ENCODE measurements at places on chromosomes 5 and 9.
A peak's percentile ranks its signal among the peaks of the same experiment; 100 is the strongest.

DNA sequence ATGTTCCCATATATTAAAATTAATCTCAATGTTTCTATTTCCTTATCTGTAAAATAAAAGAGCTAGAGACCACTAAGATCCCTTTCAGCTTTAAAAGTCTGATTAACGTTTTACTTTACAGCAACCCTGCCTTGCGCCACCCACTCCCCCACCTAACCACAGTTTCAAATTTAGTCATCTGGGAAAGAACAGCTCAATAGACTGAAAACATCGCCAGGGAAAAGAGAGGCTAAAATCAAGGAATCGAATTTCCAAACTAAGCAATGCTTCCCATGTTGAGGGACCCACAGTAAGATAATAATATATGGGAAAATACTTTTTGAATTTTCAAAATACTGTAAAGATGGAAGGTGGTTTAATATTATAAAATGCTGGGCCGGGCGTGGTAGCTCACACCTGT lies 6.6 kb downstream of the SAXO1 start:
- no peak for DNase-seq

GRCh38 chr9:133496861-133497842 lies 18.3 kb upstream of the SLC2A6 start:
- DNase-seq: no peak

GRCh38 chr5:86008293-86008692 lies 609.4 kb upstream of the COX7C start:
- no peak for DNase-seq

GRCh38 chr9:76626141-76626540 lies 138.1 kb upstream of the PCA3 start:
- DNase-seq: no peak

GRCh38 chr9:122338994-122339393 lies 31.8 kb upstream of the PTGS1 start:
- no peak for DNase-seq

DNA sequence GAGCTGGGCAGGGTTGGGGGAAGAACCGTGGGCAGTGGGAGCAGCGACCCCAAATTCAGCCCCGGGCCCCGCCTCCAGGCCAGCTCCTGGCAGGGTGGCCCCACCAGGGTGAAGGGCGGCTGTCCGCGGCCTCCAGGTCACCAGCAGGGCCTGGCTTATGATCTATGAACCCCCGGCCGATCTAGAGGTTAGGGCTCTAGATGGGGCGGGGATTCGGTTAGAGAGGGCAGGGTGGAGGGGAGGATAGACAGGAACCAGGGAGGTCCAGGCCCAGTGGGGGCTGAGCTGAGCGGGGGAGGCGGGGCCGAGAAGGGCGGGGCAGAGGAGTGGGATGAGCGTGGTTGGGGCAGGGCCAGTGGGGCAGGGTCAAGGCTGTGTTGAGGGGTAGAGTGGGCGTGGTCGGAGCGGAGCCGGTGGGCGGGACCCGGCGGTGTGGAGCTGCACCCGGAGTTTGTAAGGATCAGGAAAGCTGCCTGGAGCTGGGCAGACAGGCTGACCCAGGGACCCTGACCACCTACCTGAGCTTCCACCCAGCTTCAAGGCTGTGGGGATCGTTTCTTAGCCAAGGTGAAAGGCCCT lies 29.3 kb upstream of the OBP2B start:
- no peak for DNase-seq

DNA sequence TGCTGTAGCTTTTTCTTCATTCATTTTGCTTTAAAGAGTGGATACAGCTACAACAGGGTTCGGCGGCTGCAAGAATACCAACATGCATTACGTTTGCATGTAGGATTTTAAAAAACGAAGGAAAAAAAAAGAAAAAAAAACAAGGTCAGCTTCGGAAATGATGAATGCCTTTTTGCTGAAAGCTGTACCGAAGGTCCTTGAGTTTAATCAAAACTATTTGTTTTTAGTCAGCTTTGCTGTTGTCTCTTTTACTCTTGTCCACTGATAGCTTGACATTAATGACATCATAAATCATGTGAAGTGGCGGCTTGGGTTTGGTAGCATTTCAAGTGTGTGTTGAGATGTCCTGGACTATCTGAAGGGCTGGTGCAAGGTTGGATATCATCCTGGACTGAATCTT lies 779.1 kb downstream of the NR2F1-AS1 start:
- DNase-seq: peak; percentile 91

DNA sequence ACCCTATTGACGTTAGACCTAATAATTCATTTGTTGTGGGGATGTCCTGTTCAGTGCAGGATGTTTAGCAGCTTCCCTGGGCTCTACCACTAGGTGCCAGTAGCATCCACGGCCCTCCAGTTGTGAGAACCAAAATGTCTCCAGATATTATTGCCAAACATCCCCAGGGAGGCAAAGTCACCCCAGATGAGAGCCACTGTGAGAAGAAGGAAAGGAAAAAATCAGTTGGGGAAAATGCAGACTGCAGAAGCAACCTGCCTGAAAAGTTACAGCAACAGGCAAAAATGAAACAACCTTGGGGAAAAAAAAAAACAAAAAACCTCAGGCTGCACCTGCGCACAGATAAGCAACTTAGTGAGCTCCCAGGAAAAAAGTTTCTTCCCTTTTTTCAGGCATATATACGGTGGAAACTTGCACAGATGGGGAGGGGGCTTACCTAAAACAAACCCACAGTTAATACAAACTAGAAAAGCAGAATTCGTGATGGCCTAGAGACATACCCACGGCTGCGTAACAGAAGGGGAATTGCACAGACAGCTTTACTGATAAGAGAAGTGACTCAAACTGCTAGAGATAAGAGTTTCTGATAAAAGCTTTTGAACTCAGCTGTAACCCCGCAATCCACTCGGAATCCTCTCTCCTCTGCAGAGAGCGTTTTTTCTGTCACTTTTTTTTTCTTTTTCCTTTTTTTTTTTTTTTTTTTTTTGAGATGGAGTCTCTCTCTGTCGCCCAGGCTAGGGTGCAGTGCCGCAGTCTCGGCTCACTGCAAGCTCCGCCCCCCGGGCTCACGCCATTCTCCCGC lies 29.8 kb upstream of the FBP1 start:
- peak; percentile 33 for DNase-seq

DNA sequence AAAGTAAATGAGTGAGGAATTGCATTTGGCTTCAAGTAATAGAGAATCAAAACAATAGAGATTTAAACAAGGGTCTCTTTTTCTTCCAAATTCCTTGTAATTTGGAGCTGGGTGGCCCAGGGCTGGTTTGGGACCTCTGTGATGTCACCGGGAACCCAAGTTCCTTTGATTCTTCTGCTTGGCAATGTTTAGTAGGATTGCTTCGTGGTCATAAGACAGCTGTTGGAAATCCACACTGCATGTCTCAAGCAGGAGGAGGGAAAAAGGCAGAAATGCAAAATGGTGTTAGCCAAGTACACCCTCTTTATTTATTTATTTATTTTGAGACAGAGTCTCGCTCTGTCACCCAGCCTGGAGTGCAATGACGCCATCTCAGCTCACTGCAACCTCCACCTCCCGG lies 72.6 kb upstream of the IL12B start:
- no peak for DNase-seq

DNA sequence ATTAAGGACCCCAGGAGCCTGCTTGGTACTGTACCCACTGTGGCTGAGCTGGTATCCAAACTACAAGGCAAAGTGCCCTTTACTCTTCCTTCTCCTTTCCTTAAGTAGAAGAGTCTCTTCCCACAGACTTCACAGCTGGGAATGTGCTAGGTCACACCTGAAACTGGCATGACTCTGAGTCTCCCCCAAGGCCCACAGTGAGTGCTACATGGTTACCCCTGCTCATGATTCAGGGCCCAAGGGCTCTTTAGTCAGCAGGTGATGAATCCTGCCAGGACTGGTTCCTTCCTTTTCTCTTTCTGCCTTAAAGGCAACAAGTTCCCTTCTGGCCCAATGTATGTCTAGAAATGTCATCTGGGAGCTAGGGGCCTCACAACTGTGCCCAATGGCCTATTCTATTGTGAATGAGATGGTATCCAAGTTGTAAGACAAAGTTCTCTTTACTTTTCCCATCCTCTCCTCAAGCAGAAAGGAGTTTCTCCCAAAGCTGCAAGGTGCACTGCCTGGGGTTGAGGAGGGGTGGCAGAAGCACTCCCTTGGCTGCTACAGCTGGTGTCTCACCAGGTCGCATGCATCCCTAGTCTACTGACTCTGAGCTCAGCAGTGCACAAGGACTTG lies 134.4 kb downstream of the TMEM38B start:
- DNase-seq: no peak

DNA sequence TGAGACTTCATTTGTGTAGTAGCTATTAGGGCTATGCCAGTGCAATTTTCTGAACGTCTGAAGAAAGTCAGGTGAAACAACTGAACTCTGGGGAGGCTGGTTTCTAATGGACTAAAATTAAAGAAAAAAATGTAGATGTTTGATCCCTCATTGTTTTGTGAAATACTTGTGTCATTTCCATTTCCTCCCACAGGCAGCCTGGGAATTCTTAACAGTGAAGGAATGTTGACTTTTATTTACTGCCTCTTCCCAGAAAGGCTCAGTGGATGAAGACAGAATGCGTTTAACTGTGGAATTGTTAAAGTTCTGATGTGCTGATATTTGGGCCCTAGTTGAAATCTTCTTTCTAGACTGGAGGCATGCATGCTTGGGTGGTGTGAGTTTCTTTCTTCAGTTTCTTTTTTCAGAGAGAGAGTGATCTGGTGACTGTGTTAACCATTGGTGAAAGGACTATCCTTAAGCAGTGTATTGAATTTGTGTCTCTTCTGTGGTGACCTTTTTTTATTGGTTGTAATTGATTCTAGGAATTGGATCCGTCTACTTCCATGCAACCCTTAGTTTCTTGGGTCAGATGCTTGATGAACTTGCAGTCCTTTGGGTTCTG lies 15.5 kb downstream of the ACER2 start:
- no peak for DNase-seq

- no peak for DNase-seq
These were observed 154.8 kb upstream of the KLF9 start for GRCh38 chr9:70569070-70569772.

All from NCI-H1417 (cell line).